AG04449 (cell line): ENCODE measurements at places on chromosomes 1 and 21.

- peak; percentile 28 for DNase-seq
These were observed 25.9 kb downstream of the KCNC4 start for GRCh38 chr1:110235834-110236682.

GRCh38 chr1:32612189-32612881 is 38.0 kb downstream of the ZBTB8OS start:
- DNase-seq = no peak

GRCh38 chr21:39182016-39182415 is 1.2 kb downstream of the PSMG1 start:
- no peak for DNase-seq

DNA sequence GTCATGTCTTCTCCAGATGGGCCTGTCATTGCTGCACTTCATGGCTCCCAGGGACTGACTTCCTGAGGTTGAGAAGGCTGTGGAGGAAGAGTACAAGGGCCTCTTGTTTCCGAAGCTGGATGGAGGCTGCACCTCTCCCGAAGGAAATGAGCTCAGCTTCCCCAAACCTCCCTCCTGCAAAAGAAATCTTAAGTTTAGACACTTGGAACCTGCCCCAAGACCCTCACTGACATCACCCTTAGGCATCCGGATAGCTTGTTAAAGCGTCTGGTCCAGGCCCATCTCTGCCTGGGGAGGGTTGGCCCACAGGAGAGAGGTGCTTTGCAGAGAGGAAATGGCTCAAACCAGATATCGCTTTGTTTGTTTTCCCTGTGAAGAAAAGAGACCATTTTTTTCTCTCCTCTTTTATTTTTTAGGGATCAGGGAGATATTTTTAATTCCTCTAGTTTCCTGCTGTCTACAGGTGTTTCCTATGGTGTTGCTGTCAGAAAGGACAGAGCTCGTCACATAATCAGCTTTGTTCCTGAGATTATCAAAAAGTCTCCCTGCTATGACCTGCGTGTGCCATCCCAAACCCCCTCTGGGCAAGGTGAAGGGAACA is 25.0 kb downstream of the RCSD1 start:
- no peak for DNase-seq

DNA sequence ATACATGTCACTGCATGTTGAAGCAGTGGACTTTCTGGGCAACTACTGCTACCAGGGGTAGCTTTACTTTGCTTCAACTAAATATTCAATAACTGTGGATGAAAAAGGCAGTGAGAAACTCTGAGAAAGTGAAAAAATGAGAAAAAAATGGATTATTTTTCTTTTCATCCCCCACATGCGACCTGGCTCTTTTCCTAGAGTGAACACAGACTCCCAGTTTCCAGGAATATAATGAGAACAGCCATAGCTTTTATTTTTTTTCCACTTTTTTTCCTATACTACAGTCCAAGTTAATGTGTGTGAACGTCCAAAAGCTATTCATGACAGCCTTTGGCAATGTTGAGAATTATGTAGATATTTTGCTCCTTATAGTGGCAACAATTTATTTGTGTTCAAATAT is 230.4 kb downstream of the DNM3 start:
- DNase-seq = no peak

DNA sequence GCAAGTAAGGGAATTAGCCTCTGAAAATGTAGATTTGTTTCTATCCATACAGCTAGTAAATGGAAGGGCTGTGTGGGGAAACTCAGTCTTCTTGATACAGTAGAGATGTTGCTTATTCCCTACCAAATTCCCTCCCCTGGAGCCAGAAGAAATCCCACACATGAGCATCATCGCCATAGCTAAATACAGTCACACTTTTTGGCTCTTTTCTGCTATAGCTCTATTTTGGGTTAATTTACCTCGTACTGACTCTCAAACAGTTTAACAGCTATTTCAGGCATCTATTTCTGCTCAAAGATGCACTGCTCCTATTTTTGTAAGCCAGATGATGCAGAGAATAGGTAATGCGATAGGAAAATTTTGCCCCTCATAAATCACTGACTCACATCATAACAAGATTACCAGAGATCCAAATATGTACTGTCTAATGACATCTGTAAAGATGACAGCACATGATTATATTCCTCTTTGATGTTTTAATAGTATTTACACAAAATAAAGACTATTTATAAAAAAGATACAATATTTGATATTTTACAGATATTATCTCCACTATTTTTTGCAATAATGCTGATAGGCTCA is 58.6 kb downstream of the XCL1 start:
- no peak for DNase-seq

DNA sequence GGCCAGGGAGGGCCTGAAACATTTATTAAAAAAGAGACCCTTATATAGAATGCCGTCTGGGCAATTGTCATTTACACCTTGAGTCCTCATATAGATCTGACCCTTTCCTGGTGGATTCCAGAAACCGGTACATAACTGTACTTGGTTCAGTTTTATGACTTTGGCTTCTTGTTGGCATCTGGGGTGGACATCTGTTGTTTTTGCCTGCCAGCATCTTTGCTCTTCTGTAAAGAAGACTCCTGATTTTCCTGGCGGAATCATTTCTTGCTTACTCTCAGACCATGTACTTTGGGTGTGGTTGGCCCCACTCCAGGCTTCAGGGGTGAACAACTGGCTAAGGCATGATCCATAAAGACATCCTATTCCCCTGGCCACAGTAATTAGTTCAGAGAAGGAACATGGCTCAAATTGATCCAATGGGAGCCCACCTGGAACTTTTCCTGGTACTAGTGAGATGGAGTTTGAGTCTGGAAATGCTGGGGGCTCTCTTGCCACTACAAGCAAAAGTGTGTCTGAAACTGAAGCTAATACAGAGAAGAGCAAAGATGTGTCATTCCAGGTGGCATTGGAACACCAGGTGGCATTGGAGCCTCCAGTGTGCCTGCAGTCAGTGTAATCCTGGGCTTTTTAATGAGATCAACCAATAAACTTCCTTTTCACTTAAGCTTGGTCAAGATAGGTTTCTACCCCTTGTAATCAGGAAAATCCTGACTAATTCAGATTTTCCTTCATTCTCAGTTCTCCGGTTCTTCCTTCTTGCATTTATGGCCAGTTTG is 332.5 kb upstream of the CAMK1G start:
- DNase-seq = no peak

DNA sequence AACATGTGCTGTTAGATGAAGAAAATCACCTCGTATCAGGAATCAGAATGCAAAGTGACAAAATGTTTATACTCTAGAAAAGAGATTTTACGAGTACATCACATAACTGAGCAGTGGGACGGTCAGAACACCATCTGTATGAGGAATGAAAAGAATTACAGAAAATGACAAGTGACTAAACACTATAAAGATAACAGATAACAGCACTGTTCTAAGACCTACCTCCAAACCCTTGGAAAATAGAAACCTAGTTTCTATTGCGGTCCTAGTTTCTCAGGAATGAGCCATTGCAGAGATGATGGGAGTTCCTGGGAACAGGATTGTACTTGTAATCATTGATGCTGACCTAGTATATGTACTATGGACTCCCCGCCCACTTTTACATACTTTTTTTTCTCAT is 839.4 kb upstream of the ADAMTS5 start:
- DNase-seq = no peak

DNA sequence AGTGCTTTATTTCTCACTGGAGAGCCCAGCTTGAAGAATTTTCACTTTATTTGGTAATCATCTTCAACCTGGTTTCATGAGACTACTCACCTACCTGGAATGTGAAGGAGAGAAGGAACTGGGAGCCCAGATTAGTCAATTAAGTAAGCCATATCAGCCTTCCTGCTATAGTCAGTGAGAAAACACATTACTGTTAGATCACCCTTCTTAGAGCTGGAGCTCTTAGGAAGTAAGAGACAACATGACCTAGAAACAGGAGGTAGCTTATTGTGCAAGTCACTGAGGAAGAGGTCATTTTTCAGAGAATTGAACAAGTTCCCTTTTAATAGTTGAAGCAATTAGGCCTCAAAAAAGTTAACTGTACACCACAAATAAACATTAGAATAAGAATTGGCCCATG is 49.2 kb upstream of the TEKT2 start:
- peak; percentile 36 for DNase-seq

- DNase-seq = no peak
These were observed 837 bp downstream of the NUDC start for GRCh38 chr1:26922431-26922729.

DNA sequence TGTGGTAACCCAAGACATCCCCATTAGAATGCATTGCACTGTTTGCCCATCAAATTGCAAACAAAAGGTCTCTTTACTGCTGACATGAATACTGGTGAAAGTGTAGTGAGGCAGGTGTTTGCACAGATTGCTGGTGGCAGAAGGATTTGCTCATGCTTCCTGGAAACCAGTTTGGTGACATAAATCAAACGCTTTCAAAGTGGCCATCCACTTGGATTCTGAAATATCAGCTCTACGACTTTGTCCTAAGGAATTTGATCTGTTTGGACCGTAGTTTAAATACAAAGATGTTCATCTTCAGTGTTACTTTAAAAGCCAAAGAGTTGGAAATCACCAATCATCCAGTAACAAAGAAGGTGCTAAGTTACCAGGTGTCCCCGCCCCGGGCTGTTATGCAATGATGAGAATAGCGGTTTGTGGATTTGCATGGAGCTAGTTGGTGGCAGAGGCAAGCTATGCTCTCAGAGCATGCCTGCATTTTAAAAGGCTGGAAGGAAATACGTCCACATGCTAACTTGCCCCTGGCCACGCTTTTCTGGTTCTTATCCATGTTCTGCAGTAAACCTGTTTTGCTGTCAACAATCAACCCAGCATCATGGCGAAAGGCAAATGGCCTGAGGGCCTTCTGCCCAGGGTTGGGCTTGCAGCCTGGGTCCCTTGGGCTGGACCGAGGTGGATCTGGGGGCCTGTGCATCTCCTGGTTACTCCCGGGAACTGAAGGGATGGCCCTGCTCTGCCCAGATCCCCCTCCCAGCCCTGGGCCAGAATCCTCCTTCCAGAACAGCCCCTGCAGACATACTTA is 49.2 kb downstream of the UMODL1 start:
- no peak for DNase-seq

GRCh38 chr1:3598051-3598491 is 13.2 kb downstream of the MEGF6 start:
- DNase-seq = no peak

DNA sequence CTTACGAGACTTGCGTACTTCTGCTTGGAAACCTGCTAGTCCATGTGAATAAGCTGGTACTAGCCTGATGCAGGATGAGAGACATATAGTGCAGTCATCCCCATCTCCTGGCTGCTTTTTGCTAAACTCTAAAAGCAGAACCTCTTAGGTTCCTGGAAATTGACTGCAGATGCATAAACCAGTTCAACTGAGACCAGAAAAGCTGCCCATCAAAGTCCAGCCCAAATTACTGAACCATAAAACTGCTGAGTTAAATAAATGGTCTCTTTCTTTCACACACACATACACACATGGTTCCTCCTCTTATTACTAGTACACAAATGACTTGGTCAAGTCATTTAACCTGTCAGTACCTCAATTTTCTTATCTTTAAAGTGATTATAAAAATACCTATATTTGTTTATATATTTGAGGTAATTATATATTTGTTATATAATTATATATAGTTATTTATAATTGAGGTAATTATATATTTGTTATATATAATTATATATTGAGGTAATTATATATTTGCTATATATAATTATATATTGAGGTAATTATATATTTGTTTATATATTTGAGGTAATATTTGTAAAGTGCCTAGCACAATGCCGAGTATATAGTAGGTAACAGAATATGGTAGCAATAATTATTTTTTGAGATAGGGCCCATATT is 25.2 kb upstream of the RABGAP1L start:
- DNase-seq = no peak

- no peak for DNase-seq
These were observed 940 bp upstream of the PRKCZ start for GRCh38 chr1:2049225-2049717.

- no peak for DNase-seq
These were observed 18.2 kb upstream of the LAMTOR5 start for GRCh38 chr1:110425612-110426152.

GRCh38 chr1:226097866-226098625 is 35.5 kb downstream of the H3-3A start:
- DNase-seq = no peak
